Bronchial smooth muscle cell (primary cell): ENCODE measurements at places on chromosomes 5 and 9. TPM values are rescaled to one million over a fixed set of nuclear protein-coding genes. Genes with fewer than 3 reads are reported as not detected.

Gene SPATA6L
- total RNA-seq = 0.26 and 0.63 TPM in 2 replicates

Gene CAMK2A
- total RNA-seq = 0.47 and 0.69 TPM in 2 replicates

Gene ZNF618
- 5.5 and 7.7 TPM in 2 replicates for total RNA-seq

Gene CDH9
- not detected in 2 replicates for total RNA-seq

Gene GLRA1
- total RNA-seq = not detected in 2 replicates
